Stimulated activated naive CD8-positive, alpha-beta T cell treated with anti-CD3 and anti-CD28 coated beads, Interleukin-15, amount 100 ng/mL, for 72 hours (primary cell): ENCODE measurements at places on chromosomes 5 and 9.
A peak's percentile ranks its signal among the peaks of the same experiment; 100 is the strongest.

DNA sequence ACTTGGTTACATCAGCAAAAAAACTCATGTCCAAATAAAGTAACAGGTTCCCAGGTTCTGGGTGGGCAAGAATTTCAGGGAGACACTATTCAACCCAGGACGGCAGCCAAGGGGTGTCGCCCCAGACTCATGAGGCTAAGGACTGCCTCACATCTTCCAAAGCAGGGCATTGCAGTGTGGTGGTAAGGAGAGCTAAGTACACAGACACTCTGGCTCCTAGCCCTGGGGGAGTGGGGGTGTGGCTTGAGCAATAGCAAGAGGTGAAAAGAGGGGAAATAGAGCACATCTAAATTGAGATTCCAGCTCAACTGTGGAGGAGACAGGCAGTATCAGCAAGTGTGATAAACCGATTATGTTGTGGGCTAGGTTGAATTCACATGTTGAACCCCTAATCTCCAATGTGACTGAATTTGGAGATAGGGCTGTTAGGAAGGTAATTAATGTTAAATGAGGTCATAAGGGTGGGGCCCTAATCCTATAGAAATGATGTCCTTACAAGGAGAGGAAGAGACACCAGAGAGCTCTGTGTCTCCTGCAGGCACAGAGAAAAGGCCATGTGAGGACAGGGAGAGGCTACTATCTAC, 49.9 kb upstream of the MARCHF11 start:
- no peak for DNase-seq

GRCh38 chr9:134406366-134407120, 80.3 kb downstream of the RXRA start:
- DNase-seq: no peak

- DNase-seq: no peak
Observed at GRCh38 chr9:134731497-134732391, 90.1 kb downstream of the COL5A1 start.

- no peak for DNase-seq
Observed at GRCh38 chr9:35940458-35941407, 17.2 kb downstream of the OR2S2 start.

GRCh38 chr9:96025995-96026602, 150.6 kb downstream of the ERCC6L2 start:
- peak; percentile 31 for DNase-seq

GRCh38 chr9:98171176-98171925, 21.1 kb downstream of the CORO2A start:
- no peak for DNase-seq

DNA sequence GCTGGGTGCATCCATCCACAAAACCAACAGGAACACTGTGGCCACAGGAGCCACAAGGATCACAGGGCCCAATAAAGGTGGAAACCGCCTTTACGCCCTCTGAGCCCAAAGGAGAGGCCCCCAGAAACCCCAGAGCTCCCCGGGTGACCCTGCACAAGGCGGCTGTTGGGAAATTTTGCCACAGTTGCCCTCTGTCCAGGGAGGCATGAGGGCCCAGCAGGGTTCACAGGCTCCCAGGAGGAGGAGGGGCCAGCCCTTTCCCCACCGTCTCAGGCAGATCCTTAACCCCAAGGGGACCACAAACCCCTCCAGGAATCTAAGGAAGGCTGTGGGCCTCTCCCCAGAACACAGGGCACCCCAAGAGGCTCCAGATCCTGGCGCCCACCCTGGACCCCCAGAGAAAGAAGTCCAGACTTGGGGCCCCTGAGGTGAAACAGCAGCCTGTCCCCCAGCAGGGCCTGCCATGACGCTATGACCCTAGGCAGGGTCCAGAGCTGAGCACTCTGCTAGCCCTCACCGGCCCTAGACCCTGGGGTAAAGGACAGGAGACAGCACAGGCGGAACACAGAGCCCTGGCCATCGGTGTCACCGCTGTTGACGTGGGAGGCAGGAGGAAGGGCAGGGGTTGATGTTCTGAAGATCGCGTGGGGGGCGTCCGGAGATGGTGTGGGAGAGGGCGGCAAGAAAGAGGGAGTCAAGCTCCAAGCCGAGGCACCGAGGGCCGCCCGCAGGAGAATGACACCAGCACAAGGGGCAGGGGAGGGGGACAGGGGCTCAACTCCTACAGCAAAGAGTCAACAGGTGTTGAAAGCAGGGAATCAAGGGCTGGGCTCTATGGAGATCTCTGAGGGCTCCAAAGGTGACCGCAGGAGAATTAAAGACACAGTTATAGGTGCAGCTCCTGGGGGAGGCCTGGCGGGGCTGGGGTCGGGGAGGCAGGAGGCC, 97.5 kb downstream of the VAV2 start:
- no peak for DNase-seq

GRCh38 chr5:35971878-35972210, 19.3 kb downstream of the UGT3A1 start:
- no peak for DNase-seq

DNA sequence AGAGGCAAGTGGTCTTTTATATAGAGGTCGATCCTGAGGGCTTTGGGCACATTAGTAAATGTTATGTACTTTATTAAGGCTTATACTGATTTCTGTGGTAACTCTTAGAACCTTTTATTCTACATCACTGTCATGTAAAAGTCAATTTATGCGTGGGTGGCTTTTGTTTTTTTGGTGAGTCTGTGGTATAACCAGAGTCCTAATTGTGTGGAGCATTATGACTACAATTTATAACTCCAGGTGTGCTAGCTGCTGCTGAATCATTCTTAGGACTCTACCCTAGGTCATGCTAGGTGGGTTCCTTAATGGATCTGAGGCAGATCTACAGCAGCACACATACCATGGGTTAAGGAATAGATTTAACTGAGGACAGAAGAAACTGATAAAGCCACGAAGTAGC, 33.9 kb upstream of the KCNN2 start:
- no peak for DNase-seq

- DNase-seq: no peak
Observed at GRCh38 chr5:6734243-6734700, 21.0 kb downstream of the TENT4A start.
